GM23338 (cell line): ENCODE measurements at places on chromosomes 1 and 21.

- no peaks in the 10 kb centered on the region for H3K27me3 ChIP-seq
- no peak overlapping the region for H3K4me3 ChIP-seq
- peak overlapping the region; percentile 57 for H3K27ac ChIP-seq
- H3K36me3 ChIP-seq = no peaks in the 10 kb centered on the region
- H3K4me1 ChIP-seq = peaks cover 15% of the 10 kb centered on the region
These were observed 78.4 kb downstream of the SMYD3 start for GRCh38 chr1:246428542-246429308.

- peaks cover 86% of the 10 kb centered on the region for H3K27me3 ChIP-seq
- no peaks in the 10 kb centered on the region for H3K36me3 ChIP-seq
- H3K4me1 ChIP-seq = peaks cover 23% of the 10 kb centered on the region
- DNase-seq = peak; percentile 53
These were observed 1.0 kb downstream of the EGLN1 start for GRCh38 chr1:231420959-231421545.

- DNase-seq = peak; percentile 72
- no peak overlapping the region for H3K4me3 ChIP-seq
- H3K36me3 ChIP-seq = no peaks in the 10 kb centered on the region
- no peak overlapping the region for H3K27ac ChIP-seq
- H3K4me1 ChIP-seq = peaks cover 70% of the 10 kb centered on the region
These were observed 15.1 kb downstream of the BLACAT1 start for GRCh38 chr1:205440476-205441317.

GRCh38 chr1:116498789-116499628, 71.8 kb downstream of the CD58 start:
- H3K27me3 ChIP-seq = no peaks in the 10 kb centered on the region
- DNase-seq = peak; percentile 89
- H3K36me3 ChIP-seq = no peaks in the 10 kb centered on the region
- no peak overlapping the region for H3K27ac ChIP-seq
- H3K4me1 ChIP-seq = no peaks in the 10 kb centered on the region

DNA sequence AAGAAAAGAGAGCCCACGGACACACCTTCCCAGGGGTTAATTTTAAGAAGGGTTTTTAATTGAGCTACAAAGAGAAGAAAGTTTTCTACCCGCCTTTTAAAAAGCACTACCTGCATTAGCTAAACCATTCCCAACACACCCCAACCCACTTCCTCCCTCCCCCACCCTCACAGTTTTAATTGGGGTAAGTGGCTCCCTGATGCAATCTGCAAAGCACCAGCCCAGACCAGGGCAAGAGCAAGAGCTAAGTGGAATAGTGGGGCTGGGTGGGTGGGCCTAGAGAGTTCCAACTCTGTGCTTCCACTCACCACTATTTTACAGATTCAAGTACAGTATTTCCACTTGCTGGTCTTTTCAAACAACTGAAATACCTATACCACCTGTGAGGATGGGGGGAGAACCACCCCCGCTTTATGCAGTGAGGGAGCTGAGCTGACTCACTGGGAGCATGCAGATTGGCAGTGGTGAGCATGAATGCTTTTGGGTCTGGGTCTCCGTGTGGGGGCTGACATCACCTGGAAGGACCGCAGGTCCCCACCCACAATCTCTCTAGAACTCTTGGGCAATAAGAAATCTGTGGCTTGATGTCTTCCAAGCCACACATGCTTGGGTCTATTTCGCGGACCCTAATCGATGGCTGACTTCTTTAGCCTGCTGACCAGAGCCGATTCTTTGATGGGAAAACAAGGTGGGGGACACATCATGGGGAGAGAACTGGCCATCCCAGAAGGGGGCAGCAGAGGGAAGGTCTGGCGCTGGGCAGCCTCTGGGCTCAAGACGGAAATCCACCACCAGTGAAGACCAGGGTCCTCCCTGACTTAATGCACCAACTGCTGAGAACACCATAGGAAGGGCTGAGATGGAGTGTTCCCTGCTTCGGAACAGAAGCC, 95.5 kb downstream of the SSBP3 start:
- DNase-seq = peak; percentile 87
- H3K27me3 ChIP-seq = no peaks in the 10 kb centered on the region
- H3K36me3 ChIP-seq = no peaks in the 10 kb centered on the region
- H3K27ac ChIP-seq = peak overlapping the region; percentile 94
- peak overlapping the region; percentile 25 for H3K4me3 ChIP-seq
- peaks cover 85% of the 10 kb centered on the region for H3K4me1 ChIP-seq

DNA sequence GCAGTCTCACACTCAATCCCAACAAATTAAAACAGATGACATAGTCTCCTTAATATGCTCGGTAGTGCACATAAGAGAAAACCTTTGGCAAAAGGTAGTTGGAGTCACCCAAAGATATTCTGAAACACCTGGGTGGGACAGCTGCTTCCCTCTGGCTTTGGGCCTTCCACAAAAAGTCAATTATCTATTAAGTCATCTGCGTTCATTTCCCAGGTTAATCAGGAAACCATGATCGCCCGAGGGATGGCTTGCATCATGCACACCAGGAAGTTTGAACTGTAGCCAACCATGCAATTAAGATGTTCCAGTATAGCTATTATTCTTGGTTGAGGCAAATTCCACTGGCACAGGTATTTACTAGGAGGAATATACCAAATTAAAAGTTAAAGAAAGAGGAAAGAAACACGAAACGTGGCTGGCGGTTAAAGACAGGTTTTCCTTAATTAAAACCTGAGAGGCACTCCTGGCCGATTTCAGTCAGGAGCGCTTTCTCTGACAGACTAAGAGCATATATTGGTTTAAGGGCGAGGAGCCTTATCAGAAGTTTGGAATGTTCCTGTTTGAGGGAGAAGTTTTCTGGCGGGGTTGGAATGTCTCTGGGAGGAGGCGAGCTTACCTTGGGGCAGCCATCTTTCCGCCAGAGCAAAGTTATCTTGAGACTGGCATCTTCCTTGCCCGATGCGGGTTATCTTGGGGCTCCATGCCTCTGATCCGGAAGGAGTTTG, 19.9 kb downstream of the CLDN17 start:
- H3K36me3 ChIP-seq = no peaks in the 10 kb centered on the region
- no peak overlapping the region for H3K4me3 ChIP-seq
- H3K27me3 ChIP-seq = no peaks in the 10 kb centered on the region
- H3K4me1 ChIP-seq = no peaks in the 10 kb centered on the region

- peak; percentile 74 for DNase-seq
- peak overlapping the region; percentile 95 for H3K4me3 ChIP-seq
- H3K4me1 ChIP-seq = peaks cover 6% of the 10 kb centered on the region; the same call in 1 of the 2 replicates
- H3K27me3 ChIP-seq = no peaks in the 10 kb centered on the region
These were observed 865 bp downstream of the ADPRS start for GRCh38 chr1:36089393-36090121.

DNA sequence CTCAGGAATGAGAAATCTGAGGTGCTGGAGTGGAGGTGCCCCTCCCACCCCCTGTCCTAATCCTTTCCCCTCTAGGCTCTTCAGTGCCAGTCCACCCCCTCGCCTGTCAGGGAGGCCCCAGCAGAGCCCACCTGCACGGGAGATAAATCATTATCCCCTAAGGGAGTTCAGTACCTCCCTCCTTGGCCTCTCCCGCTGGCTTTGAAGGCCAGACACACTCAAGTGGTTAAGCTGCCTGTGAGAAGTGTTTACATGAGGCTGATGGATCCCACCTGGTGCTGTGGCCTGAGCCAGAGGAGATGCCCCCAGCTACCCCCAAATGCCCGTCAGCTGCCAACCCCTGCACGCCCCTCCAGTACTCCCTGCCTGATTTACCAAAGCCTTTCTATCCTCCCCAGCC, 3.7 kb downstream of the RSPO1 start:
- H3K27ac ChIP-seq = no peak overlapping the region
- DNase-seq = no peak
- H3K4me3 ChIP-seq = no peak overlapping the region
- H3K36me3 ChIP-seq = no peaks in the 10 kb centered on the region

GRCh38 chr1:15096293-15096692, 57.3 kb upstream of the TMEM51 start:
- H3K4me1 ChIP-seq = peaks cover 14% of the 10 kb centered on the region; the same call in 1 of the 2 replicates
- H3K27me3 ChIP-seq = peaks cover 8% of the 10 kb centered on the region; the same call in 1 of the 2 replicates
- no peak overlapping the region for H3K4me3 ChIP-seq
- DNase-seq = no peak

DNA sequence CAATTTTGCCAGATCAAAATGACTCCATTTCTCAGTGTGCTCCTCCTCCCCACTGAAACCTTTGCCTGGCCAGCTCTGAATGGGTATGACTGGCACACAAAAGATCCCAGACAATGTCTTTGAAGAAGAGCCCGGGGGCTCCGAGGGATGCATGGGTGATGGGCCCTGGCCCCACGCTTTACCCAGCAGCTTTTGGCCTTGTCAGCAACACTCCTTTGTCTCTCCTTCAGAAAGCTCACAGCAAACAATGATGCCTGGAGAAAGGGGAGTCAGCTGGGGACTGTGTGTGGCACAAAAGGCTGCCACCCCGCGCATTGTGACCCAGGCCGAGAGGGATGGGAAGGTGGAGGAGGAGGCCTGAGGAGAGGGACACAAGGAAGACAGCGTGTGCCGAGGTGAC, 45.9 kb downstream of the PLXNA2 start:
- DNase-seq = no peak
- H3K27me3 ChIP-seq = no peaks in the 10 kb centered on the region
- H3K4me1 ChIP-seq = peaks cover 3% of the 10 kb centered on the region; the same call in 1 of the 2 replicates
- no peaks in the 10 kb centered on the region for H3K36me3 ChIP-seq
- H3K4me3 ChIP-seq = no peak overlapping the region

- no peak for DNase-seq
- H3K4me3 ChIP-seq = no peak overlapping the region
- H3K36me3 ChIP-seq = no peaks in the 10 kb centered on the region
- no peak overlapping the region for H3K27ac ChIP-seq
These were observed 21.8 kb downstream of the EDN2 start for GRCh38 chr1:41462680-41463004.

GRCh38 chr21:45322231-45322959, 34.7 kb upstream of the POFUT2 start:
- no peak overlapping the region for H3K4me3 ChIP-seq
- H3K36me3 ChIP-seq = no peaks in the 10 kb centered on the region
- no peak for DNase-seq
- H3K4me1 ChIP-seq = no peaks in the 10 kb centered on the region; the same call in 1 of the 2 replicates
- H3K27ac ChIP-seq = no peak overlapping the region
- no peaks in the 10 kb centered on the region for H3K27me3 ChIP-seq

DNA sequence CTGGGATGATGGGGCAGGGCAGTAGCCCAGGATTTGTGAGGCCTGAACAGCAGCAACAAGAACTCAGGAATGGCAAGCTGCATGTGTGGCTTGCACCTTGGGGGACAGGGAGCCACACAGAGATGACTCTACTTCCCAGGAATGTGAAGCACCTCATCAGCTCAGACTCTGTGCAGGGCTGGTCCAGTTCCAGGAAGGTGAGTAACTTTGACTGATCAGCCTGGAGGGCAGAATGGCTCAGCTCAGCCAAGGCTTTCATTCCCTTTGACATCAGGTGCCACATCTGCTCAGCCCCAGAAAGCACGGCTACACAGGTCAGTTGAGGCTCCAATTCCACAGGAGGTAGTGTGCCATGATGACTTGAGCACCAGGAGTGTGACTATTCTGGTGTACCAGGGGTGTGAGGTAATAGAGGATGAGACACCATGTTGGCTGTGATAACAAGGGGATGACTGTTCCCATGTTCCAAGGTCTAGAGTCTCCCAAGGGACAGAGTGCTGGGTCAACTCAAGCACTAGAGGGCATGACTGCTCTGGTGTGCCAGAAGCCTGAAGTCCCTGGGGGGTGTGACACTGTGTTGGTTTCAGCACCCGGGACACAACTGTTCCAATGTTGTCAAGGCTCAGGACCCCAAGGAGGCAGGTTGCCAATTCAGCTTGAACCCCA, 625.8 kb upstream of the ADGRL2 start:
- no peaks in the 10 kb centered on the region for H3K27me3 ChIP-seq
- H3K27ac ChIP-seq = no peak overlapping the region
- H3K4me3 ChIP-seq = no peak overlapping the region
- no peaks in the 10 kb centered on the region for H3K4me1 ChIP-seq
- DNase-seq = peak; percentile 9

DNA sequence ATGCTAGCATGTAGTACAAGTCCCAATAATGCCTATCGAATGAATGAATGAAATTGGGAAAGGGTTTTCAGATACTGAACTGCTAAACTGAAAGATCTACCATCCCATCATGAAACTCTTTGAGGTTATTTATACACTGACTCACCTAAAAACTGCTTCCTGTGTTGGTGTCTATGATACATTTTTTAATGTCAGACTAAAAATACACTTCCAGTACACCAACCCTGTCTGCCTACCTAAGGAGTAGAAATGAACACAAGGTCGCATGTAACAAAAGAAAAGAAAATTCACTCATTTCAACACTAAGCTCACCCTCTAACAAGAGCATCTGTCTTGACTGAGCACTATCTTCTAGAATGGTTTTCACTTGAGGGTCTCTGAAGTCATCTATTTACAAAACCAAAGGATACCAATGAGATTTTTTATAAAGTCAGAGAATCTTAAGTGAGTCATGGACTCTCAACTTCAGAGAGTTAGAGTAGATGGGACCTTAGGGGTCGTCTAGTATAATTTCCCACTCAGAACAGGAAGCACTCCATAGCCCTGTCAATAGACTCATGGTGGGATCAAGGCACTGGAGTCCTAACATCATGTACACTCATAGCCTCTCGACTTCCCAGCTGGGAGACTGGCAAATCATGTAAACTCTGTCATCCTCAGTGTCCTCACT, 53.4 kb downstream of the WLS start:
- no peak overlapping the region for H3K4me3 ChIP-seq
- DNase-seq = no peak
- no peaks in the 10 kb centered on the region for H3K4me1 ChIP-seq
- no peaks in the 10 kb centered on the region for H3K36me3 ChIP-seq
- H3K27me3 ChIP-seq = no peaks in the 10 kb centered on the region

DNA sequence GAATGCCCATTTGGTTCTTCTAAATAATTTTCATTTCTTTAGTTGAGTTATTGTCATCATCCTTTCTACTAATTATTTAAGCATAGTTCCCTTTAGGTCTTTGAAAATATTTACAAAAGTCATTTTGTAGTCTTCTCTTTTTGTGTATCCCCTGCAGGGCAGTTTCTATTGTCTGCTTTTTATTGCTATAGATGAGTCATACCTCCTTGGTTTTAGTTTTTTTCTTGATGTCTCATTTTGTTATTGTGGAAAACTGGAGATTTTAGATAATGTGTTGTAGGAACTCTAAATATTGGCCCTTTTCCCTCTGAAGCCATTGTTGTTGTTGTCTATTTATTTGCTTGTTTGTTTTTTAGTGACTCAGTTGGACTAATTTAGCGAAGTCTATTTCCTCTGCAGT, 387.9 kb downstream of the NUF2 start:
- H3K36me3 ChIP-seq = no peaks in the 10 kb centered on the region
- H3K4me3 ChIP-seq = no peak overlapping the region
- no peak overlapping the region for H3K27ac ChIP-seq
- H3K27me3 ChIP-seq = no peaks in the 10 kb centered on the region
